AML-193 (cell line): ENCODE measurements at places on chromosomes 1 and 21.

- no peak for DNase-seq
These were observed 40.9 kb downstream of the IGSF21 start for GRCh38 chr1:18148461-18148860.

DNA sequence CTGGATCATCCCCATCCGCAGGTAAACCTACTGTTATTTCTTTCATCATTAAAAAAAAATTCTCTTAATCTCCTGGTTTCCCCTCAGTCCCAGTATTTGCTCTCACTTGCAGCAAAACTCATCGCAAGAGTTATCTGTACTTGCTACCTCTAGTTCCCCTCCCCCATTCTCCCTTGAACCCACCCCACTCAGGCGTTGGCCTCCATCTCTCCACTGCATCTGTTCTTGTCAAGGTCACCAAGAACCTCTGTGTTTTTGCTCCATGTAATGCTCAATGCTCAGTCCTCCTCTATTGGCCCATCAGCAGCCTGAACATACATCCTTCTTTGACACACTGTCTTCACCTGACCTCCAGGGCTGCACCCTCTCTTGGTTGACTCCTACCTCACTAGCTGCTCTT, 4.6 kb downstream of the PKLR start:
- no peak for DNase-seq

GRCh38 chr1:25890239-25891034, 14.9 kb upstream of the PAQR7 start:
- no peak for DNase-seq

- no peak for DNase-seq
These were observed 59.7 kb upstream of the TIAM1 start for GRCh38 chr21:31403596-31404333.

GRCh38 chr1:181685211-181685610, 201.9 kb downstream of the CACNA1E start:
- no peak for DNase-seq

DNA sequence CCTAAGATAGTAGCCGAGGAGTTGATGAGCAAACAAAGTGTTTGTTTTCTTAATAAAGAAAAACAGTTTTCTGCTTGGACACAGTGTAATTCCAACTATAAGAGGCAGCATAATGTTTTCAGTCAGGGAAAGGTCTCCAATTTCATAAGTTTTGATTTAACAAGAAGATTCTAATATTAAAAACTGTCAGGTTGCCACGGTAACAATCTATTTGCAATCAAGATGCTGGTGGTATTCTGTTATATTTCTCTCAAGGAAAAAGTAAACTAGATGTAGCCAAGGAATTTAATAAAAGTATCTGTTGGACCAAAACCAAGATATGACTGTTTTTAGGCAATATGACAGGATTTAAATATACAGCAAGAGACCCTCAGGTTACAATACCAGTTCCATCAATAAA, 211.7 kb downstream of the SMYD3 start:
- DNase-seq: no peak

- DNase-seq: no peak
These were observed 12.4 kb upstream of the PRPF38B start for GRCh38 chr1:108679586-108680213.

DNA sequence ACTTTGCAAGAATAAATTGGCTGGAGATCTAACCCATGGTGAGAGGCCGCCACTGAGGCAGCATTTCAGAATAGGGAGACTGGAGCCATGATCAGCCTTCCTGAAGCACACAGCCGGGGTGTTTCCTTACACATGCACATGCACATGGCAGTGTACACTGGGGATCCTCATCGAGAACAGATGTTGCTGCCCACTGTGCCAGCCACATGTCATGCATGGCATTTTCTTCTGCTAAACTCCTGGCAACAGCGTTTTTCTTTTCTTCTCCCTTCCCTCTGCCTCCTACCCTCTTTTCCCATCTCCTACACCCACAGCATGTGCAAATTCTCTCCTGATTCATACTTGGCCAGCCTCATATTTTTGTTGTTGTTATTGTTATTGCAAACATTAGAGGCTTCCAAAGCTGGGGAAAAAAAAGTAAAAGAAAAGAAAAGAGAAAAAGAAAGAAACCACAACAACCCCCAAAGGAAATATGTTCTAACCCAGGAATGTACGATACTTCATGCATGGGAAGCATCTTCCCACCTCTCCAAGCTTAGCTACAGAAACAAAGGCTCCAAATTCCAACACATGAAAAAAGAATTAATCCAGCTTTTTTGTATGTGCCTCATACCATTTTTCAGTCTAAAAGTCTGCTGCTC, 344.0 kb downstream of the ASTN1 start:
- no peak for DNase-seq

DNA sequence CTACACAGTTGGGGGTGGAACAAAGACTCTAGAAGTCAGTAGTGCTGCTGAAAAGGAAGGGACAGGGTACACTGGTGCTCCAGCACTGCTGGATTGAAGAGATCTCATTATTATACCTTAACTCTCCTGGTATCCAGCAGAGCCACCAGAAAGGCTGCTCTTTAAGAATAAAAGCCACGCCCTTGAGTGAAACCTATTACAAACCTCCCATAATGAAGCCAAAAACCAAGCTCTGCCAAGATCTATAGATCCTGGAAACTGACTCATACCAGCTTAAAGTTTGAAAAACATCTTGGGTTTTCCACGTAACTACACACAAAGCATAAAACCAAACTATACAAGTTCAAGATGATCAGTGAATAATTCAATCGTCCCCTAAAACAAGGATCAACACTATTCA, 38.0 kb downstream of the ADSS2 start:
- DNase-seq: no peak

DNA sequence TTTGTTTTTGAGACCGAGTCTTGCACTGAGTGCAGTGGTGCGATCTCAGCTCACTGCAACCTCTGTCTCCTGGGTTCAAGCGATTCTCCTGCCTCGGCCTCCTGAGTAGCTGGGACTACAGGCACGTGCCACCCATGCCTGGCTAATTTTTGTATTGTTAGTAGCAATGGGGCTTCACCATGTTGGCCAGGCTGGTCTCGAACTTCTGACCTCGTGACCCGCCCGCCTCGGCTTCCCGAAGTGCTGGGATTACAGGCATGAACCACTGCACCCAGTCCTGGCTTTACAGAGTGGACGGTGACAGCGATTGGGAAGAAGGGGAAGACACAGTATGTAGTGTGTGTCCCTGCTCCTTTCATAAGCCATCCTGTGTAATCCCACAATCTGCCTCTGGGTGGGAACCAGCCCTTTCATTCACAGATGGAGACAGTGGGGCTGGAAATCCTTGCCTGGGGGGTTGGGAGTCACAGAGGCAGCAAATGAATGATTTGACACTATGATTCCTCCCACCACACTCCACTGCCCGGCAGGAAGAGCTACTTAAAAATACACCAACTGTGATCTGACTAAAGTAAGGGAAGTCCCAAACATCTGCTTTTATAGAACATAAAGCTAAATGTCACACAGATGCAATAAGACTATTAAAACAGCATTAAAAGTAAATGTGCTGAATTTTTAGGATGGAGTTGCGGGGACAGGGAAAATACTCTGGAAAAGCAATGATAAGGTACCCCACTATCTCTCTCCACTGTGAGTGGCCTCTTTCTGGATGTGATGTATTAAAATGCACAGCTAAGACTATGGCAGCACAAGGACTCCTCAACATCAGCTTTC, 4.5 kb downstream of the PARP1 start:
- no peak for DNase-seq

DNA sequence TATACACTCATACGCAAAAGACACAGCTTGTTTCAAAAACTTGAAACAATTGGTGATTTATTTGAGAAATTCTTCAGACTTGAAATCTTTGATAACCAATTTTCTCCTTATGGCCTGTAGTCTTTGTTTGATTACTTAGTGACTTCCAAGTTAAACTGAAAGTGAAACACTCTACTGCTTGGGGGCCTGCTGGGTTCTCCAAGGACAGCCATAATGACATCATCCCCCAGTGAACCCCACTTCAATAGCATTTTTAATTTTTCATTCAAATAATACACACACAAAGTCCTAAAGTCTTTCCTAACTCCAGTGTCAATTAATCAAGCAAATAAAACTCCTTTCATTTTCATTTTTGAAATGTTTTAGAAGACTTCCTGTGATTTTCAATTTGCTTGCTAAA, 59.2 kb downstream of the KRTAP19-8 start:
- no peak for DNase-seq

DNA sequence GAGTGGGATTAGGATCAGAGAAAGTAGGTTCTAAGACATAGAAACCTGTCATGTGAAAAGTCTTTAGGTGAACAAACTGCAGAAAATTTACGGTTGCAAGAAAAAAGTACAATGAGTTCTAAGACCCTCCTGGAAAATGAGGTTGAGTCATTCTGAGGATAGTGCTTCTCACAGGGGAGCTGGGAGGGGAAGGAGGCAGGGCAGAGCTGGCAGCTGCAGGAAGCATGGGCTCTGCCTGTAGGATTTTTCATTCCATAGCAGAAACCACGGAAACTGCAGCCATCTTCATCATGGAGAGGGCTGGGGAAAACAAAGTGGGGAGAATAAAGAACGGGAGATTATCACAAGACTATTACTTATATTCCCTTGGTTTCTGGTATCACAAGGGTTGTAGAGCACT, 25.8 kb upstream of the THEM4 start:
- DNase-seq: no peak

GRCh38 chr1:154466921-154467417, 35.0 kb upstream of the TDRD10 start:
- DNase-seq: no peak

DNA sequence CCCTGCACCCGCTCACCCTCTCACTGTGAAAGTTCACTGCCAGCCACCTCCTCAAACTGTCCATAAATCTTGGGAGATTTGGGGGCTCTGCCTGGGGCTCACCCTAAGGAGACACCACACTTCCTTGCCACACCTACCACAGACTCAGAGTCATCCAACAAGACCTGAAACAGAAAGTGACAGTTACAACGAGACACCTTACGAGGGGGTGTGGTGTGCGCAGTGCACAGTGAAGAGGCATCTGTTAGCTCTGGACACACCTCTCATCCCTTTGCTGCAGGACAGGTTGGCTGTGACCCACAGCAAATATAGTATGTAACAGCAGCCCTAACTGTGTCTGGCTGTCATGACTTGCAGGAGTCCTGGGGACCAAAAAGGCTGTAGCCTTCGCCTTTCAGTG, 190.2 kb downstream of the NR5A2 start:
- no peak for DNase-seq

GRCh38 chr1:1358433-1359271, at the start of gene MXRA8:
MXRA8 (minus strand) TSS chr1:1358555; CDS start chr1:1358504, 51 bp downstream.
- DNase-seq: no peak

- no peak for DNase-seq
These were observed 326.7 kb upstream of the RGS18 start for GRCh38 chr1:191831572-191831971.

GRCh38 chr1:18830596-18830995, 28.9 kb downstream of the TAS1R2 start:
- DNase-seq: no peak

DNA sequence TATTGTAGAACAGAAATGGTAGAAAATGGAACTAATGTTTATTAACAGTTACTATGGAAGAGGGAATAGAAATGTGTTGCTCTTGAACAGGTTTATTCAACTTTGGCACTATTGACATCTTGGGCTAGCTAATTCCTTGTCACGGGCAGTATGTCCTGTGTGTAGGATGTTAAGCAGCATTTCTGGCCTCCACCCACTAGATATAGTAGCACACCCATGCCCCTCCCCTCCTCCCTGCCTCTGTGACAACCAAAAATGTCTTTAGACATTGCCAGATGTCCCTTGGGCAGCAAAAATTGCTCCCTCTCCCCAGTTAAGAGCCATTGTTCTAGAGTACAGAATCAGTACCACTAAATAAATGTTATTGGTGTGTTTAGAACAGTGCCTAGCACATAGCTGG, 91.4 kb upstream of the TPTE start:
- no peak for DNase-seq

DNA sequence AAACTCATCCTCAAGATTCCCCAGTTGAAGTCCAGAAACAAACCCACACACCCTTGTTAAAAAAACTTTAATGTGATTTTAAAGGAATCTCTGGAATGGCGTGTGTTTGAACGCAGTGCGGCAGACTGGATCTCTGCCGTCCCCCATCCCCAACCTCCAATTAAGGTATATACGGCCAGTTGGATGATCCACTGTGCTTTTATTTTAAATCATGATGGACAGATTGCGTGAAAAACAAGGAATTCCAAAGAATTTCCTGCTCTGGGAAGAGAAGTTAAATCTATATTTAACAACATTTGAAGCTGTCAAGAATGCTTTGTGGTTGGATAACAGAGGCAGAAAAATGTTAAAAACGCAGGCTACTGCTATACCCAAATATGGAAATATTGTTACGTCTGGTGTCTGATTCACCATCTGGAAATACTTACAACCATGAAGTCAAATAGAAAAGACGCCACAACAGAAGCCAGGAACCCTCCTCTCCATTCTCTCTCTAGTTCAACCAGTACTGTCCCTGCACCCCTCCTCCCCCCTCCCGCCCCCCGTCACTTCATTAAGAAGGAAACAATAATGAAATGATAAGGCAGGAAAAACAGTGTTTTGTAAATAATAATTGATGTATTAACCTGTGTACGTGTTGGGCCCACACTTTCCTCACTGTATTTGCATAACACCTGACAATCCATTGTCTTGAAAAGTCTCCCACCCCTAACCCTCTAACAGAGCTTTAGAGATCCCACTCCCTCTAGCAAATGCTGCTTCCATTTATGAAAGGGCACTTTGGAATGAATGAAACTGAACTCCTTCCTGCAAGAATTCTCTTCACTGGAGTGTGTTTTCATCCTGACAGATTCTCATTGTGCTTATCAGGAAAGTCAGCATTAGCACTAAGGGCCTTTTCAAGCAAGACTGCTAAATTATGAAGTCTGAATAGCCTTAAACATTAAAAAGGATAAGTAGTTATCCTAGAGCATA, 2.0 kb upstream of the CCN1 start:
- no peak for DNase-seq

DNA sequence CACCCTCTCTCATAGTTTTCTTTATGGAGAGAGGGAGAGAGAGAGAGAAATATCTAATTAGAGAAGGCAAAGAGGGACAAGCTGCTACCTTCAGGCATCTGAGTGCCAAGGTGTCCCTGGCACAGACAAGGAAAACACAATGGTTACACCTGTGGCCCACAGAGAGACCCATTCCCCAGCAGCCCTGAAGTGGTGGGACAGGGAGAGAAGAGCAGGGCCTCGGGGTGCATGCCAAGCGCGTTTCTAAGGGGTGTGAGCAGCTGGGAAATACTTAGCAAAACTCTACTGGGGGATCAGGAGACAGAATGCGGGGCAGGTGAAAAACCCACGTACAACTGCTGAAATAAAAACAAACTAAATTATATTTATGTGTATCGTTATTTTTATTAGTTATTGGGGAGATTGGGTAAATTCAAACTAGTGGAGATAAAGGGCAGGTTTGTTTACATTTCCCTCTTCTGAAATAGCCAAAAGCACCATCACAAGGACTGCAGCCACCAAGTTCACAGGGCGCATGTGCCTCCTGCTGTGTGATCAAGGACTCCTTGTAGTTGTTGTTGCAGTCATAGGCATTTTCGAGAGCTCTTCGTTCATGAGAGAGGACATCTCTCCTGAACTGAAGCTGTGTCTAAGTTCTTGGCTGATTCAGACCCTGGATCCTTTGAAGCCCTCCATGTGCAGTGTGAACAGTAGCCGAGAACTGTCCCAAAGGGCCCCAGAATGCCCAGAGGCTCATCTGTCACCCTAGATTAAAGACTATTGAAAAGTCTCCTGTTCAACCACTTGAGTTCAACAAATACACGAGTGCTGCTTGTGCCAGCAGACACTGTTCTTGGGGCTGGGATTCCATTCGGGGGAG, 737 bp upstream of the SERPINC1 start:
- DNase-seq: no peak

GRCh38 chr1:189803364-189803763, 674.3 kb downstream of the BRINP3 start:
- DNase-seq: no peak

- no peak for DNase-seq
These were observed 81.9 kb downstream of the JAK1 start for GRCh38 chr1:64884261-64885040.

- DNase-seq: no peak
These were observed 135.5 kb downstream of the ESRRG start for GRCh38 chr1:216587715-216588114.
